ENCODE measurements at places on chromosomes 13 and 19.

- DNase-seq = no peak
Measured at GRCh38 chr13:43785261-43785649, 1.5 kb downstream of the ENOX1 start.

DNA sequence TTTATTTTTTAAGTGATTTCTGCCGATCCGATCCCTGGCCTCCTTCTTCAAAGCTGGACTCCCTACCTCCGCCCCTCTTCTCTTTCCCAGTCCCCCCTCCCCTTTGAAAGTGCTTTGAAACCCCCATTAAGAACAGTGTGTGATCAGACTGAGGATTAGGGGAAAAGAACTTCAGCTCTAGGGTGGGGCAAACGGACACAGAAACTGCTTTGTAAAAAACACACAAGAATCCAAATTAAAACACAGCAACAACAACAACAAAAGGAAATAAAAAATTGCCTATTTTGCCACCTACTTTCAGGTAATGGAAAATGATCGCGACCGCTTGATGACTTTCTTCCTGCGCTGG lies 1.4 kb downstream of the SPRY2 start:
- no peak for DNase-seq

GRCh38 chr13:80555796-80556678 lies 215.1 kb upstream of the SPRY2 start:
- DNase-seq = no peak

DNA sequence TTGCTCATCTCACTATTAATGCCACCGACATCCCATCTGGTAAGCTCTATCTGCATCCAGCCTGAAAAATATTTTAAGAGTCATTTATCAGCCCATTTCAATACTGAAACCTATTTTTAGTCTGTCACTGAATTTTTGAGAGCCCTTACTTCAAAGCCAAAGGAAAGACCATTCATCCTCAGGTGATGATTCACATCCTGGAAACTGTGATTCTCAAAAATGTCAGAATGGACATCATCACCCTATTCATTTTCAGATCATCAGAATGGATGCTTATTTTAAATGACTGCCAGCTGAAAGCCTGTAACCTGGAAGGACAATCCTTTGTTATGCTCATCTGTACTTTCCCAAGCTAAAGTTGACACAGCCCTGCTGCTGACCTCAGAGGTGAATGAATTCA lies 27.0 kb downstream of the TNFSF11 start:
- DNase-seq = peak; percentile 66

DNA sequence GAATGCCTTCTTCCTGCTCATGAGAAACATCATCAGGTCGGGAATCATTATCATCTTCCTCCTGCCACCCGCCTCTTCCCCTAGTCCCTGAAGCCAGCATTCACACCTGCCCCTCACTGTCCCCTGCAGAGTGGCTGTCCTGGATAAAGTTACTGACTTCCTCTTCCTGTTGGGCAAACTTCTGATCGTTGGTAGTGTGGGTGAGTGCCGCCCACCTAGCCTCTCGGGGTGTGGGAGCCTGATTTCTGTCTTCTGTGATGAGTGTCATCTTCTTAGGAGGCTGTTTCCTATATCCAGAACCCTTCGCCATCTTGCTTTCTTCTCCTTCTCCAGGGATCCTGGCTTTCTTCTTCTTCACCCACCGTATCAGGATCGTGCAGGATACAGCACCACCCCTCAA lies 12.5 kb downstream of the SLC44A2 start:
- no peak for DNase-seq

- DNase-seq = no peak
Measured at GRCh38 chr13:106505295-106505694, 30.2 kb downstream of the EFNB2 start.

DNA sequence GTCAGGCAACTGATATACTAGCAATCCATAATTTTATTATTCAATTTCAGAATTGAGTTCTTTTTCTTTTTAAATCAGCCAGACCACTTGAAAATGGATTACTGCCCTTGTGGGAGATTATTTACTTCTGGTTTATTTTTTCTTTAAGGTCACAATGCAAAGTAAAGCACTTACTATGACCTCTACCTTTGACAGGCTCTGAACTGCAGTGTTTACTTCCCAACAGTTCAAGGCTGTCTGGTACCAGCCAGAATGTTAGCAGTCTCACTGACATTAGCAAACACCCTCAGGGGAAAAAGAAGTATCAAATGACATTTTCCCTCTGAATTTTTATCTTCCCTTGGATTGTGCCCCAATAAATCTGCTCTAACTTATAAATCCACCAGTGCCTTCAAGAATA lies 57.5 kb downstream of the RAP2A start:
- no peak for DNase-seq

DNA sequence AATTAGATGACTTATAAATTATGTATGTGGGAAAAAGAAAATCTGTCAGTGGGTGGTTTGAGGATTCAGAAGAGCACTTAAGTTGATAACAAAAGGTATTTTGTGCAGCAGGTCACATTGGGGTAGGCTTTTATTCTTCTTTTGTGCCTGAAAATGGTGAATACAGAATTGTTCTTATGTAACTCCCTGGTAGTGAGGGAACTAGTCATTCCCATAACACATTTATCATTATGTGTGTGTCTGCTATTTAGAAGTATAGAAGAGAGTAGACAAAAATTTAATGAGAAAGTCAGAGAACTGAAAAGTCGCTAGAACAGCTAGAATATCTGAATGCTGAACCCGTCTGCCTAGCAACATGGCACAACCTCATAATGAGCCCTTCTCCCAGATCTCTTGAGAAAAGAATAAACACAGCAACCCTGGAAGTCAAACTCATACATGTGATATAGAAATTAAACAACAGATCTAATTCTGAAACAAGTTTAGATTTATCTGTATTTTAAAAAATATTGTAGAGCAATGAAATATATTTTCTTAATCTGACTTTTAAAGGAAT lies 111.8 kb upstream of the EDNRB start:
- no peak for DNase-seq

DNA sequence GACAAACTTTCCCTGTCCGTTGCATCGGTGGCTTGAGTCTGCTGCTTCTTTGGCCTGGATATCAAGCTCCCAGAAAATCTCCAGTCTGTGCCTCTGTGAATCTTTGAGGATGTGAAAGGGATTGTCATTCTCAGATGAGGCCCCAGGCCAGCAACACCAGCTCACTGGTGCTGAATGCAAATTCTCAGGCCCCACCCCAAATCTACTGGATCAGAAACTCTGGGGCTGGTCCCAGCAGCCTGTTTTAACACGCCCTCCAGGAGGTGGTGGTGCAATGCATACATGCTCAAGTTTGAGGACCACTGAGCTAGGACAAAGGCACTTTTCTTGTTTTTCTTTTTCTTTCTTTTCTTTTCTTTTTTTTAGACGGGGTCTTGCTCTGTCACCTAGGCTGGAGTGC lies 23.6 kb downstream of the TNFSF11 start:
- no peak for DNase-seq

GRCh38 chr19:46732172-46732938 lies 13.5 kb upstream of the FKRP start:
- no peak for DNase-seq

GRCh38 chr13:75454497-75454896 lies 27.5 kb downstream of the TBC1D4 start:
- no peak for DNase-seq

DNA sequence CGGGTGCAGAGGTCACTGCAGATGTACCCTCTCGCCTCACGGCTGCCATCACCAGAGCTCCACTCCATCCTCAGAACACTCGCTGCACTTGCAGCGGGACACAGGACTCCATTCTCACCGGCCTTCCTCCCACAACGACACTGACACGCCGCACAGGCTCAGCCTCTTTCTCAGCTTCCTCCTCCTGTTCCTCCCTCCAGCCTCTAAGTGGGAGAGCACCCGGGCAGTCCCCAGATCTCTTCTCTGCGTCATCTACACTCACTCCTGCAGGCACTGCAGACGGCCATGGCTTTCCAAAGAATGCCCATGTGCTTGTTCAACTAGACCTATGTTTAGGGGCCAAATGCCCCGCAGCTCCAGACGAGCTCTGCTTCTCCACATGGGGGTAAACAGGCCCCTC lies 14.3 kb upstream of the FKRP start:
- DNase-seq = no peak

GRCh38 chr13:113595131-113595530 lies 10.6 kb downstream of the TFDP1 start:
- no peak for DNase-seq

GRCh38 chr19:48421548-48421947 lies 24.2 kb upstream of the GRWD1 start:
- no peak for DNase-seq

- DNase-seq = no peak
Measured at GRCh38 chr13:108903613-108904012, 274.2 kb downstream of the MYO16 start.

DNA sequence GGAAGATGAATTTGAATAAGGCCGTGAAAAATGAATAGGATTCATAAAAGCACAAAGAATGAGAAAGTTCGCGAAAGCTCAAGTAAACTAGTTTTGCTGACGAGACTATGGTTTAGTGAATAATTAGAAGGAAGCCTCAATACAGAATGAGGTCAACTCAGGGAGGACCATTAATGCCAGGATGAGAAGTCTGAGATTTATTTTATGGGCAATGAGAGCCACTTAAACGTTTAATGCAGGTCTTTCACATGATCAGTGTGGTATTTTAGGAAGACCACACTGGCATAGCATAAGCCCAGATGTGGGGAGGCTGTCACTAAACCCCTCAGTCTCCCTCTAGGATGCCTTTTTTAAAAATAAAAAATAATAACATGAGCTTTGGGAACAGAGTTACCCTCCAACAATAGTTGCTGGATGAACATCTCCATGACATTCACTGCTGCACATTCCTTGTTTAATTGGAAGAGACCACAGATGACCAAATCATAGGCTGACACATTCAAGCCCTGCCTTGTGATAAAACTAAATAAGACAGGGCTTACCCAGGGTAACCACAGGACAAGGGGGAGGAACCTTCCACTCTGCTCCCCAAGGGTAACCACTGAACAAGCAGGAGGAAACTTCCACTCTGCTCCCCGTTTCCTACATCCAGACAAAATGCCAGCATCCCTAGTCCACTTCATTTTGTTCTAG lies 43.6 kb upstream of the LSM14A start:
- no peak for DNase-seq

GRCh38 chr19:18467978-18468377 lies 30.0 kb upstream of the ISYNA1 start:
- DNase-seq = no peak

DNA sequence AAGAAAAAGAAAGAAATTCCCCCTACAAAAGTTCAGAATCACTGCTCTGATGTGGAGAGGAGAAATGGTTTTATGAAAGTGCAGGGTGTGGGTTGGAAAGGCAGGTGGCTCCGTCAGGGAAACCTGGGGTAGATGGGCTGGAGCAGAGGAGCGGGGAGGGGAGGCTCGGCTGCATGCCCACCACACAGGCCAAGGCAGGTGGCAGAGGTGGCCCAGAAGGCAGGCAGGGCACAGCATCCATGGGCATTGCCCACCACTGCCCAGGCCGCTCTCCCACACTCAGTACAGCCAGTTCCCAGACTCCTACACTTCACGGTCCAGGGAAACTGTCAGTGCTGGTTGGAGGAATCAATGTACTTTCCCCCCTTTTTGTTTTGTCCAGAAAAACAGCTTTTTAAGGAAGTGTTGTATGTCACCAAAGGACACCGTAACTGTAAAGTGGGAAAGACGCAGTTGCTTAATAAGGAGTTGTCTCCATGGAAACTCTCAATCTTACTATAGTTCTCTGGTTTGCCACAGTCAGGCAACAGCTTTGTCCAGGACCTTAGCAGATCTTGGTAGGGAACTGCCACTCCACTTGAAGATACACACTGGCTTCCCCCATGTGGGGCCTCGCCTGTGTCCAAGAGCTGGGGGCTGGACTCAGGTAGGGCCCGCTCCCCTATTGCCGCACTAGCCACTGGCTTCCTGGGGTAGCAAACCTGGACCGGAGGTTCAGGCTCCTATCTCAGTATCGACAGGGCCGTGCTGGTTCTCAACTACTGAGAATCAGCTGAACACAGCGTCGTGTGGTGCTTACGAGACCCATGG lies 82.9 kb downstream of the RAB20 start:
- no peak for DNase-seq

DNA sequence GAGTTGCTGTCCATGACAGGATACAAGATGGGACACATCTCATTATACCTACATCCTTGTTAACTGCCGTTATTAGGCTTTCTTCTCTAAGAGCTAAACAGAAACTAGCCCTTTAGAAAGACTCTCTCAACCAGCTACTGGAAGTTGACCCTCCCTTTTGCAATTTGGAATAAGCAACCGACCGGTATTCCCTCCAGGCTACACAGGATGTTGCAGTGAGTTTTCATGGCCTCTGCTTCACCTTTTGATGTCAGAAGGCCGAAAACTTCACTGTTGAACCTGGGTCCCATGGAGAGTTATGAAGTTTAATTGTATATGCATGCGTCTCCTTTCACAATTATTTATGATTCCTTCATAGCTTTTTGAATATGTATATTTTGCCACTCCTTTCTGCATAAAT lies 1042.5 kb upstream of the SPRY2 start:
- DNase-seq = no peak

DNA sequence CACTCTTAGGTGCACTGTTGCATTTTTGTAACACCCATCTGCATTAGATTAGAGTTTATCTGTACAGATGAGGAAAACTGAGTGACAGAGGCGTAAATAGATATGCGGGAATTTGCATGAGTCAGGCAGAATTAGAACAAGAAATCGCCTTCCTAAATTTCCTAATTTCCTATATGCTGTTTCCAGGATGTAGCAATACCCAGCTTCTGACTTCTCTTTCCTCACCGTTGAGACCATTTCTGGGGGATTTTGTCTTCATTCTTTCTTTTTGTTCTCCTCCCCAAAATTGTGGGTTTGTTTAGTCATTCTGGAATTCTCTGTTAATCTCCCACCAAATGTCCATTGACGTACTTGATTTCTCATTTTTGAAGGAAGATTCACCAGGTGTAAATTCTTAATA lies 10.6 kb upstream of the ZNF792 start:
- peak; percentile 82 for DNase-seq

DNA sequence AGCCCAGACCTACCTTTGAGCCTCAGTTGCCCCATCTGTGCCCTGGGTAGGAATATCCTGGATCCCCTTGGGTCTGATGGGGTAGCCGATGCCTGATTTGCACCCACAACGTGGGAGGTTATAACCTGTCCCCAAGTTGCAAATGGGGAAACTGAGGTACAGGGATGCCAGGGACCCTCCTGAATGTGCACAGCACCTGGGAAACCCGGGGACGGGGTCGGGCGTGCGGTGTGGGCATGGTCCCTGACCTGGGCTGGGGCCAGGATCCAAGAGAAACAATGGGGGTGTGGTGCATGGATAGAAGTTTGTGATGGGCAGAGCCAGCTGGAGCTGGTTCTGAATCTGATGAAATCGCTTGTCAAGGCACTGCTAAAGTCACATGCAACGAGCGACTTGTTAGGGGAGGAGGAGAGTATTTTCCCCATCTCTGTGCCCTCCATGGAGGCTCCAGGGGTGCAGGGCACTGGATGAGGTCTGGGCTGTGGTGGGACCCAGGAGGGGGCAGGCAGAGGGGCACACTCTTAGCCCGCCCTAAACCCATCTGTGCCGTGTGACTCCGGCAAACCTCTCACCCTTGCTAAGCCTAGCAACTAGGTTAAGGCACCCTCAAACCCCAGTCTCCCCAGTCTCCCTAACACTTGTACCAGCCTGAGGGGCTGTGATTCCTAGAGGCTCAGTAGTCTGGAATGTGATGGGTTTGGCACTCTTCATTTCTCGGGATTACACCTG lies 749 bp downstream of the GDF15 start:
- peak; percentile 53 for DNase-seq

- DNase-seq = peak; percentile 41
Measured at GRCh38 chr13:83229574-83230305, 652.5 kb downstream of the SLITRK1 start.

GRCh38 chr13:95209109-95209508 lies 92.1 kb downstream of the ABCC4 start:
- no peak for DNase-seq
